ENCODE measurements at places on chromosomes 13 and 19.
A peak's percentile ranks its signal among the peaks of the same experiment; 100 is the strongest.

GRCh38 chr19:17256130-17256529, 8.4 kb downstream of the USHBP1 start:
- DNase-seq, result no peak

GRCh38 chr13:75480671-75481175, 1.2 kb downstream of the TBC1D4 start:
- peak; percentile 8 for DNase-seq

DNA sequence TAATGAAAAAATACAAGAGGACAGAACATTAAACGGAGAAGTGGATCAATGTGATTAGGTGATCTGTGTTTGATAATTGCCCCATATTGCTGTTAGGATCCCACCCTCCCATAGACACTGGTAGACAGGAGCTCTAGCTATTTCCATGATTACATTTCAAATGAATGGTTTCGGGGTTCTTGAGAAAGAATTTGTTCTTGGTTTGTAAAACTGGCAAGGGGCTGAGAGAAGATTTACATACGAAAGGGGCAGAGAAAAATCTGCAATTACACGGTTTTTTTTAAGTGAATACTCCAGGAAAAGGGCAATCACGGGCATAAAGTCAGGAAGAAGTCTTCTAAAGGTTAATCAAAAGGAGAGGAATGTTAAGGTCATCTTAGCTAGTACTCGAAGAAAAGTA, 2125.7 kb upstream of the PCDH20 start:
- DNase-seq, result no peak

DNA sequence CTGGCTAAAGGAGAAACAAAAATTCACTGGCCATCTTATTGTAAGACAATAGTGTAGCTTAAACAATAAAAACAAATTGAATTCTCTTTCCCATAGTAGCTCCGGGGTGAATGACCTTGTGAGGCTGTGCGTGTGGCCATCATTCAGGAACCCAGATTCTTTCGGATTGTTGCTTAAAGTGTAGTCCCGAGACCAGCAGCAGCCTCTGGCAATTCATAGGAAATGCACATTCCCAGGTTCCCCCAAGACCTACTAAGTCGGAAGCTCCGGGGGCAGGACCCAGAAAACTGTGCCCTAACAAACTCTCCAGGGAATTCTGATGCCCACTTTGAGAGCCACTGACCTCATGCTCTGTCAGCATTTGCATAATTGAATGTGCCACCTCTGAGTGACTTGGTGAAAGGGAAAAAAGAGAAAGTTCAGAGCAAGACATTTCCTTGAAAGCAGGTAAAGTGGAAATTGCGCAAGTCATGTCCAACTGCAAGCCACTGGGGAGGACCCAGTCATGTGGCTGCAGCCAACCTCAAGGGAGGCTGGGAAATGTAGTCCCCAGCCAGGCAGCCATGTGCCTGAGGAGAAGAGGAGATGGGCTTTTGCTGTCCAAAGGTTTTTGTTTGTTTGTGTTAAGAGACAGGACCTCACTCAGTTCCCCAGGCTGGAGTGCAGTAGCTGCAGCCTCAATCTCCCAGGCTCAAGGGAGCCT, 50.7 kb upstream of the PNMA8B start:
- DNase-seq, result no peak

- DNase-seq, result no peak
These were observed 14.2 kb upstream of the PDX1 start for GRCh38 chr13:27905650-27906049.

DNA sequence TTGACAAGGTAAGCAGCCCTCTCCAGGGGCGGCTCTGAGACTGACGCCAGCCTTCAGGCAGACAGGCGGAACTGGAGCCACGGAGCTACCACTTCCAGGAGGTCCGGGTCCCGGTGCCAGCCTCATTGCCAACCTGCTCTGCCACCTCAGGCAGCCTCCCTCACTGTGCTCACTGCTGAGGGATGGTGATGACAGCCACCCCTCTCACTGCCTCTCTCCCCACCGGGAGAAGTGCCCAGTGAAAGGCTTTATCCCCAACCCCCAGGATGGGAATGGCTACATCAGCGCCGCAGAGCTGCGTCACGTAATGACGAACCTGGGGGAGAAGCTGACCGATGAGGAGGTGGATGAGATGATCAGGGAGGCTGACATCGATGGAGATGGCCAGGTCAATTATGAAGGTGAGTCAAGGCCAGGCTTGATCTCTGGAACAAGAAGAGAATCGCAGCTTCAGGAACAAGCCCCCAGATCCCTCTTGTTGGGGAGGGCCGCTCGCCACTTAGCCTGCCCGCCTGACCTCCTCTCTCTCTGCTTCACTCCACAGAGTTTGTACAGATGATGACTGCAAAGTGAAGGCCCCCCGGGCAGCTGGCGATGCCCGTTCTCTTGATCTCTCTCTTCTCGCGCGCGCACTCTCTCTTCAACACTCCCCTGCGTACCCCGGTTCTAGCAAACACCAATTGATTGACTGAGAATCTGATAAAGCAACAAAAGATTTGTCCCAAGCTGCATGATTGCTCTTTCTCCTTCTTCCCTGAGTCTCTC, 7.6 kb downstream of the CALM3 start:
- DNase-seq, result no peak

DNA sequence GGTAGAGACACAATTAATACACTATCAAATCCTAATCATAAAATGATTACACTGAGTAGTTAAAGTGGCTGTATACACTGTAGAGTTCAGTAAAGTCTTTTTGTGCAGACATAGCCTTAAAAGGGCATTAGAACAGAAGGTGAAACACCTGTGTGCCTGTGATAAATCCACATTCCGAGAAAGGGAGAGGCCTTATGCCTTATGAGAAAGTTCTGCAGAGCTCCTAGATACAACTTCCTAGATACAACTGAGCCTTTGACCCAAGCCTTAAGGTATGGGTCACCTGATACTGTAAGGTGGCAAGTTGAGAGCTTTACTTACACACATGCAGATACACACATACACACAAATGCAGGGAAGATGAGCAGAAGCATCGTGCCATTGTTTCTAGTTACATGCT, 6.3 kb downstream of the SERP2 start:
- DNase-seq, result no peak

DNA sequence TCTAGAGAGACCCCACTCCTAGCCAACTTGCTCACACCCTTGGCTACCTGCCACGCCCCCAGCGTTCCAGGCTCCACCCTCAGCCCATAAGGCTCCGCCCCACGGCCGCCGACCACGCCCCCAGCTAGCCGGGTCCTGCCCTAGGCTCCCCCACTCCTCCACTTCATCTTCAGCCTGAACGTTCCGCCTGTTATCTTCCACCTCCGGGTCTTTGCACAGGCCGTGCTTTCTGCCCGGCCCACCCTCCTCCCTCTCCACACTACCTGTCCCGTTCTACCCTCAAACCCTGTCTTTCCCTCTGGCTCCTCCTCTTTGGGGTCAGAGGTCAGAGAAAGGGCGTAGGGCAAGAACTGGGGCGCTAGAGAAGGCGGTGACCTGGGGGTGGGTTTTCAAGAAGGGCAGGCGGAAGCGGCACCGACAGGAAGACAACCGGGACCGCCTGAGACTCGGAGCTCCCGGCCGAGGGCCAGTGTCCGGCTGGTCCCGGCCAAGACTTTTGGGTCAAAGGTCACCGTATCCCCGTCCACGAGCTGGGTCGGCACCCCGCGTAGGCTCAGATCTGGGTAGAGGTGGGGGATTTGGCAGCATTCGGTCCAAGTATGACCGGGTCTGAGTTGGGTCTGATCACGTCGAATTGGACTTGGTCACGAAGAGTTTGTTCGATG, 2.2 kb downstream of the PDE4C start:
- DNase-seq, result no peak

GRCh38 chr13:23703246-23703860, 133.1 kb downstream of the TNFRSF19 start:
- DNase-seq, result no peak

DNA sequence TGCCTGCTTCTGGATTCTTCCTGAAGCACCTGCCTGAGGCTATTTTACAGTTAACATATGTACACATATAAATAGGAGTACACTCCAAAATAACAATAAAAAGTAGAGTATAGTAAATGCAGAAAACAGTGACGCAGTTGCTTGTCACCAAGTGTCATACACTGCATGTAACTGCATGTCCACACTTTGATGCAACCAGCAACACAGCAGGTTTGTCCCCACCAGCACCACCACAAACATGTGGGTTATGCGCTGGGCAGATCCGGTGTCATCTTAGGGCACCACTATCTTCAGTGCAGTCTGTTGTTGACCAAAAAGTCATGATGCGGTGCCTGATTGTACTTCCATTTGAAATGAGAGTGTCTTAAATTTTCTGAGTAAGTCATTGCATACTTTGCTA, 51.3 kb downstream of the COL4A2 start:
- no peak for DNase-seq

- no peak for DNase-seq
These were observed 246.9 kb downstream of the DNAJC15 start for GRCh38 chr13:43270130-43270830.

DNA sequence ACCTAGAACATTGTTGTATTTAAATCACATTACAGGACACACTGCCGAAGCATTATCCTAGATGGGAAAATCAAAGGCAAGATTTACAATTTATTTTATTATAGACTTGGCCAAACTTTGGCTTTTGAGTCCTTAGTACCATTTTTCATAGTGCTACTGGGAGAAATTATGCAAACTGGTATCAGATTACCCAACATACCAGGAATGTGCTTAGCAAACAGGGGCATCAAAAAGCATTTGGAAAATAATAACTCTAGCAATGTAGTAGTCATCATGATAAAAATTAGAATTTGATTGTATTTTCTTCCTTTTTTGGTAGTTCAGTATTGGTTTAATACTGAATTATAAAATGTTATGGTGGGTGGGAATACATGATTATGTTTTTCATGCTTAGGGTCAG, 34.0 kb downstream of the GPC6 start:
- DNase-seq, result no peak

DNA sequence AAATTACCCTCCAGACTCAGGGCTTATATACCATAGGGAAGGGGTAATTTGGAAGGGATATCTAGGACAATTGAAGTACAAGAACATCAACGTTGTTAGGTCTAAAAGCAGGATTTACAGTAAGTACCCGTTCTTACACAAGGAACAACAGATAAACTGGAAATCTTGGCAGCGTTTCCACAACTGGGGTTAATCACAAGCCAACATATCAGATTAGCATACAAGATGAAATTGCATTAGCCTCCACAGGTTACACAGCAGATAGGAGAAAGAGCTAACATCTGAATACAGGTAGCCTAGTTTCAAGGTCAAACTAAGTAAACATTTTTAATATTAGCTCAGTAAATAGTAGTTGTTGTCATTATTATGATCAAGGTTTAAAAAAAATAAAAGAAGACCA, 1214.0 kb upstream of the PCDH20 start:
- no peak for DNase-seq

DNA sequence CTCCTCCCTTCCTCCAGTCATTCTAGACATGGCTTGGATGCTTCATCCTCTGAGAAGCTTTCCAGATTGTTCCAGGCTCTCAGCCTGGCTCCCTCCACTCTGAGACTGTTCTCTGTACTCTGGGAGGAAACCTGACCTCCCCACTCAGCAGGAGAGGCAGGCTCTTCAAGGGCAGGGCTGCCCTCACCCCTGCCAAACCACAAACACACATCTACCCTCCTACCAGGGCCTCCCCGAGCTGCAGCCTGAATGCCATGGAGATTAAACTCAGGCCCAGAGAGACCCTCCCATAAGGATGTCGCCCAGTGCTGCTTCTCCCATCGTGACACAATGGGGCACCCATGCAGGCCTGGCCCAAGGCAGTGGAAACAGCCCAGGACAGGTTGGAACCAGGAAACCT, 16.2 kb downstream of the NUMBL start:
- DNase-seq, result no peak

DNA sequence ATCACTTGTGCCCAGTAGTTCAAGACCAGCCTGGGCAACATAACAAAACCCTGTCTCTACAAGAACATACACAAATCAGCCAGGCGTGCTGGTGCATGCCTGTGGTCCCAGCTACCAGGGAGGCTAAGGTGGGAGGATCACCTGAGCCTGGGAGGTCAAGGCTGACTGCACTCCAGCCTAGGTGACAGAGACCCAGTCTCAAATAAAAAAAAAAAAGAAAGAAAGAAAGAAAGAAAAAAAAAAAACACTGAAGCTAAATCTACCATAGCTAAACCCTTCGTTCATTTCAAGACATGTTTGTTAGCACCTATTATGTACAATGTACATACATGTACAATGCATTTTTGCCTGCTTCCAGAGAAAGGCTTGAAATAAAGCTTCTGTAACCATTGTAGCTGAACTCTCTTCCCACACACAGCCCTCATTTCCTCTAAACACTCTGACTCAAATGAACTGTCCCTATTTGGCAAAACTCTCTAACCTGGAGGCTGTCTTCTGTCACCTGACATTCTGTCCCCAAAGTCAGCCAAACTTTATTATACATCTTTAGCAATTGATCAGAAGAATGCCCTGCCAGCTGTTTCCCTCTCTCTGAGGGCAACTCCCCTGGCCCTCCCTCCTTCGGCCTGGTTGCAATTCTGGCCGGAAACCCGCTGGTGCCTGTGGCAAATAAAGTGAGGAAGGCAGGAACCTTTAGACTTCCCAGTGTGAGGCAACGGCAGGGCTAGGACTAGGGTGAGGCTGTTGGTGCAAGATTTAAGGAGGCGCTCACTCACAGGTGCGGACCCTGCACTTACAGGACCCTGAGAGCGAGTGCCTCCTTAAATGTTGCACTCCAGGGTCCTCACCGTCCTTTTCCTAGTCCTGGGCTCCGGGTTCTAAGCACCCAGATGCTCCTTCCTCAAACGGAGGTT, 1.8 kb downstream of the ETHE1 start:
- DNase-seq, result peak; percentile 17

GRCh38 chr19:952049-952679, 26.3 kb downstream of the ARID3A start:
- no peak for DNase-seq

- no peak for DNase-seq
These were observed 116.5 kb upstream of the FBXL3 start for GRCh38 chr13:77143431-77143830.

DNA sequence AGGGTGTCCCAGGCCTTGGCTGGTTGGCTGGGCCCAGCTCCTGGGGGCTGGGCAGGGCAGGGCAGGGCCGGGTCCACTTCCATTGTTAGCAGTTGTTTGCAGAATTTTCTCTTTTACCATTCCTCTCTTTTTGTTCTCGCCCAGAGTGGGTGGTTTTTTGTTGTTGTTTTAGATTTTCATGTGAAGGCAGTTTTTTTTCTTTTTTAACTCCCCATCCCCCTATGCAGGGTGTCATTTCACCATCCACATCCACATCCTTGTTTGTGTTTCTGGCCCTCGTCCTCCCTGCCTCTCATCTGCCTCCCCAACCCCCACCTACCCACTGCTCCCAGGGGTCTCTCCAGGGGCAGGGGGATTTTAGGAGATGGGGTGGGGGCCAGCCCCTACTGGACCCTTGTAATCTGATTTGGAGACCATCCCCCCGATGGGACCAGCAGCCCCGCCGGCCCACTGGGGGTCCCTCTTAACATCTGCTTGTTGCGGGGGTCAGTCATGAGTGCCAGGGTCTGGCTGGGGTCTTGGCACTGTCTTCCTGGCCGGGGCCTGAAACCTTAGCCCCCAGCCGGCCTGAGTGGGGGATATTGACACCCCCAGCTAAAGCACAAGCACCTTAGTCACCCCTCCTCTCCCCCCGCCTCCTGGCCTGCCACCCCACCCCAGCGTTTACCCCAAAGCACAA, 10.4 kb downstream of the STX10 start:
- DNase-seq, result no peak

- DNase-seq, result no peak
These were observed 1.2 kb downstream of the KLF2 start for GRCh38 chr19:16325641-16326400.

Data from activated naive CD4-positive, alpha-beta T cell (primary cell).